ENCODE measurements at places on chromosomes 5 and 9. TPM values are rescaled to one million over a fixed set of nuclear protein-coding genes. Genes with fewer than 3 reads are reported as not detected.

SCGB3A2 gene
- total RNA-seq = not detected

CDH9 gene
- total RNA-seq = not detected

DNA sequence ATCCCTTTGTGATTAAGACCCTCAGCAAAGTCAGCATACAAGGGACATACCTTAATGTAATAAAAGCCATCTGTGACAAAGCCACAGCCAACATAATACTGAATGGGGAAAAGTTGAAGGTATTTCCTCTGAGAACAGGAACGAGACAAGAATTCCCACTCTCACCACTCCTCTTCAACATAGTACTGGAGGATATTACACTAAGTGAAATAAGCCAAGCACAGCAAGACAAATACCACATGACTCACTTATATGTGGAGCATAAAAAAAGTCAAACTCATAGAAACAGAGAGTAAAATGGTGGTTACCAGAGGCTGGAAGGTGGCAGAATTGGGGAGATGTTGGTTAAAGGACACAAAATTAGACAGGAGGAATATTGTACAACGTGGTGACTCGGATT lies 118.1 kb upstream of the NFIL3 start:
- ATAC-seq = no peak

GRCh38 chr5:132026516-132027008 lies 15.1 kb upstream of the ACSL6 start:
- ATAC-seq = no peak

DNA sequence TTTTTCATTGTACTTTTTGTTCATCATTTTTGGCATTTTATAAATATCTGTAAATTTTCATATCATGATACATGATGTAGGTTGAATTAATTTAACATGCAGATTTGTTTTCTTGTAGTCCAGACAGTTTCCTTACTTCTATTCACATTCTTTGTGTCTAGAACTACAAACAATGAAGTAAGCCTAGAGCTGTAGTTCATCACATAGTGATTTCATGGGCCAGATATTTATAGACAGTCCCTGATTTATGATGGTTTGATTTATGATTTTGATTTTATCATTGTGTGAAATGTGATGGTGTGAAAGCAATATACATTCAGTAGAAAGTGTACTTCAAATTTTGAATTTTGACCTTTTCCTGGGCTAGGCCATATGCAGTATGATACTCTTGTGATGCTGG lies 139.0 kb downstream of the ARHGEF28 start:
- ATAC-seq = no peak

DNA sequence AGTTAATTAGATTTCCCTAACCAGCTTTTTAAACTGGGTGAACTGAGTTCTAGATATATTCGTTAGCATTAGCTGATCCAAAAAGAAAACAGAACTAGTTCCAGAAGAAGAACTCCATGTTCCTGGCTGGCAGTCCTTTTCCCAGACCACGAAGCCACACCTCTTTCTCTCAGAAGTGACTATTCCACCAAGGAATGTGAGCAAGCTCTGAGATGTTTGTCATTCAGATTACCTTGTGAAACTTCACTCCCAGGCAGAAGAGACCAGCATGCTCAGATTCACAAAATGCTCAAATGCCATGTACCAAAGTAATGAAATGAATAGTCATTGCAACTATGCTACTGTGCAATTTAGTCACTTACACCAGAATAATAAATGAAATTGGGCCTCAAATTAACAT lies 4.4 kb upstream of the SSBP2 start:
- peak; percentile 44 for ATAC-seq

DNA sequence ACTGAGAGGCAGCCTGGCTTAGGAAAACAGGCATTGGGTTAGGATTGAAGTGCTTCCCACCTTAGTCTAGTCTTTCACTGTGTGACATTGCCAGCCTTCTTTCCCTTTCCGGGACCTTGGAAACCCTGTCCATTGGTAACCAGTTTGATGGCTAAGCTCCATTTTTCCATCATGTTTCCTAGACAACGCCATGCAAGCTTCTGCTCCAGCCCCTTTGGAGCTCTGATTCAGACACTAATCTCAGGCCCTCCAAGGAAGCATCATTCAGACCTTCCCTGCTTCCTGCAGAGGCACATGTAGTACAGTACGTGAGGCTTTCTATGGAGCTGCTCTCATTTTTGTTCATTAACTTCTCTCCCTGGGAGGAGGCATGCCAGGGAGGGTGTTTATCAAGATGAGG lies 68.5 kb downstream of the GRIA1 start:
- no peak for ATAC-seq

KCTD16 gene
- not detected for total RNA-seq
